ENCODE measurements at places on chromosomes 5 and 9.
A peak's percentile ranks its signal among the peaks of the same experiment; 100 is the strongest.

DNA sequence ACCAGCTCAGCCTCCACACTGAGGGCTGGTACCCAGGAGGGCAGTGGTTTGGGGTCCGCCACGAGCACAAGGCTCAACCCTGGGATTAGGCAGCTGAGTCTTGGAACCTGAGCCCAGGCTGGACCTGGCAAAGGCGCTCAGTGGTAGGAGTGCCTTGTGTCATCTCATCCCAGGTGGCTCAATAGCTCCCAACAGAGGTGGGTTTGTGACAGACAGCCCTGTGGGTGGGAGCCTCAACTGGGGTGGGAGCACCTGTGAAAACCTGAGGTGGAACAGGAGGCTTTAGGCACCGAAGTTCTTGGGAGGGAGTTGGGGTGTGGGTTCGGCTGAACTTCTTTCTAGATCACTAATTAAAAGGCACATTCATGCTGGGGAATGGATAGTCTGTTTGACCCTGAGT, 35.2 kb upstream of the SMU1 start:
- DNase-seq: no peak

DNA sequence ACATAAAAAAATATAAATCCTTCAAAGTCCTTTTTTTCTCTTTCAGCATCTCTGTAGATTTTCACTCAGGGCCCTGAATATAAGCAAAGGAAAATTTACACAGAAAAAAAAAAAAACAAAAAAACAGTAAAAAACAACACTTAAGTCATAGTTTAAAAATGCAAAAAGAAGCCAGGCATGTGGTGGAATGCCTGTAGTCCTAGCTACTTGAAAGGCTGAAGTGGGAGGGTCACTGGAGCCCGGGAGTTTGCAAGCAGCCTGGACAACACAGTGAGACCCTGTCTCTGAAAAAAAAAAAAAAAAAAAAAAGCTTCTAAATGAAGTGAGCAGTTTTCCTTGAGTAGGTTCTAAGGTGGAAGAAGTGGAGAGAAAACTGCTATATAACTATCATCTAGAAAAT, 55.0 kb upstream of the BNC2 start:
- no peak for DNase-seq

DNA sequence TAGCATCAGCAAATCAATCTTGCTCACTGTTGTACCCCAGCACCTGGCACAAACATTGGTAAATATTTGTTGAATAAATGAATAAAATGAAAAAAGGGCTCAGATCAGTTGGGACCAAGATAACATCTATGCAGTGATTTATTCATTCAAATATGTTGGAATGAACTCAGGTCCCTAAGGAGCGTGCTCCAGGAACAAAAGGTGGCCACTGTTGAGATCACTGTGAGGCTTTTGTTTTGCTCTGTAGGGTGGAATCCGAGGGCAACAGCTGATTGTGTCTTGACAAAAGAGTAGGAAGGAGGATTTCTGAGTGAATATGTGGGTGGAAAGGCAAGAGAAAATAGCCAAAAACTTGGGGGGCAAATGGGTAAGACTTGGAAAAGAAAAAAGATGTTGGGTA, 89.7 kb downstream of the PPP2R2B start:
- no peak for DNase-seq

DNA sequence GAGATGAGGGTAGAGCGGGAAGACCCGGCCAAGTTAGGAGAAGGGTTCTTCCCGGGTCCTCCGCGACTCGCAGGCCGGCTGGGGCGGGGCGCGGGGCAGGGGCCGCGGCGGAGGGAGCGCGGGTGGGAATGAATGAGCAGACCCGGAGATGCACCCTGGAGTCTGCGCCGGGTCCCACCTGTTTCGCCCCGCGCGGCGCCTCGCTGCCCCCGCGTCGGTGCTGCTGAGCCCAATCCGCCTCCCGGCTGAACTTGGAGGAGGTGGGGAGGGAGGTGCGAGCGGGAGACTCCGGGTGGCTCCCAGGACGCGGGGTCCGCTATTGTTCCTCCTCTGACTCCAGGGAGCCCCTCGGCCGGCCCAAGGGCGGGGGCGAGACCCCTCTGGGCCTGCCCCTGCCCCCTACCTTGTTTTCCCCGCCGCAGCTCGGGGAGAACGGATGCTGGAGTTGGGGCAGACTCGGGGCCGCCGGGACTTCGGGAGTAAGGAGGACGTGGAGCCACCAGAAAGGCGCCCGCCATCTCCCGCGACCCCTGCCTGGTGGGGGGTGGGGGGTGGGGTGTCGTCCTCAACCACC, 659 bp downstream of the RAI14 start:
- peak; percentile 10 for DNase-seq

- no peak for DNase-seq
Observed at GRCh38 chr9:134053941-134054761, 13.7 kb downstream of the BRD3 start.

All from stimulated activated naive CD8-positive, alpha-beta T cell treated with anti-CD3 and anti-CD28 coated beads, Interleukin-15, amount 100 ng/mL, for 72 hours (primary cell).